HepG2 (cell line): ENCODE measurements at places on chromosomes 1 and 21.

DNA sequence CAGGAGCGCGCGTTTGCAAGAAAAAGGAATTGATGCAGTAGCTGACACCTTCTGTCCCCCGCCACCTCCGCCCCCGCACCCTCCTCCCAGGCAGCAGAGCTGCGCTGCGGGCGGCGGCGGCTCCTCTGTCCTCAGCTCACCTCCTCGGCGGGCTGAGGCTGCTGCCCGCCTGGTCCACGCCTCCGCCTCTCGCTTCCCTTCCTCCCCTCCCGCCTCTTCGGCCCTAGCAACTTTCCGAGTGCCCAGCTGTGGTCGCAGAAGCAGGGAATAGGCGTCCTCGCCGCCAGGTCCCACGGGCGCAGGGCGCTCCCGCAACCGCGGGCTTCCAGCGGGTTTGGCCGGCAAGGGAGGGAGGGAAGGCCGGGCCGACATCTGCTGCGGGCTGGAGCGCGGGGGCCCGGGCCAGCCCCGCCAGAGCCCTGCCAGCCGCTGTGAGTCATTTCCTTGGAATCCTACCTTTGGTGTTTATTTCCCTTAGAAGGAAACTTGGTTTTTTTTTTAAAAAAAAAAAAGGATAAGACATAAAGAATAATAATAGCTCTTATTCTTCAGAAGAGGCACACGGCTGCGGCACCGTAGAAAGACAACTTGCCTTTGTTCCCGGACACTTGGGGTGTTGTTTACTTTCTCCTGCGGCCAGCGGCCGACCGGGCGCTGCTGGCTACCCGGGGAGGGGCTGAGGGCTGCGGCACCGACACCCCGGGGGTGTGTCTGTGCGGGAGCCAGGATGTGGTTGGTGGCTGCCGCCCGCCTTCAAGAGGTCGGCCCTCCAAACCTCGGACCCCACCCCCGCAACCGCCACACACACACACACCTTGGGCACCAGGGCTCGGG, 1.1 kb downstream of the SERTAD4 start:
- peak overlapping the region; percentile 59; the same call in 1 of the 2 replicates for H3K4me3 ChIP-seq
- no peak overlapping the region for H3K27ac ChIP-seq
- no peak for DNase-seq
- H3K4me1 ChIP-seq, result peaks cover 7% of the 10 kb centered on the region; the same call in 1 of the 2 replicates
- H3K27me3 ChIP-seq, result peaks cover 4% of the 10 kb centered on the region

DNA sequence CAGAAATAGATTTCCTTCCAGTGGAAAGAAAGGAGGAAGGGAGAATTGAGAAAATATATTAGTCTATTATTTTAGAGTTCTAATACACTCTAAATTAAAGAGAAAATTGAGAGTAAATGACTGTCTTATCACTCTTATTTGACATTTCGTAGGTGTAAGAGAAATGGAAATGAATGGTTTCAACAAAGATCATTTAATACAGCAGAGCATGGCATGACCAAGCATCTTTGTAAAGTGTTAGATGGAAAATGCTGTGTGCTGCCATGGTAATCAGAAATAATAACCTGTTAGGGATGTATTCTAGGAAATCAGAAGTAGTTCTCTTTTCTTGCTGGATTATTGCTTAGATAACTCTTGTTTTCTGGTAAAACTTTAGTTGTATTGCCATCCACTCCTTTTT, 90.9 kb downstream of the GIPC2 start:
- no peak for DNase-seq
- no peaks in the 10 kb centered on the region for H3K4me1 ChIP-seq
- H3K27ac ChIP-seq, result no peak overlapping the region
- H3K36me3 ChIP-seq, result no peaks in the 10 kb centered on the region

DNA sequence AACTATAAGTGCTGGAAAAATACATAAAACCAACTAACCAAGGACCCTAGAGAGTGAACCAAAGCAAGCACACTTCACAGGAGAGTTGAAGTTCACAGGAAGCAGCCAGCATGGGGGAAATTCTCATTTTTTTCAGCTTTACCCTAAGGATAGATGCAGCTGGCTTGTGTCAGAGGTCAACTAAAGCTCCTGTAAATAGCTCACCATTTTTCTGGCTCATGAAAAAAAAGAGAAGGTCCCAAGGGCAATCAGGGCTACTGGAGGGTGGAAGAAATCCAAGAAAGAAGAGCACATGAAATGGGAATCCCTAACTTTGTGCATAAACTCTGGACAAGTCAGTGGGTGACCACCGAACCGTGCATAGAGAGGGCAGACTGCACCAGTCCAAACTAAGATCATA, 58.3 kb downstream of the KCNJ15 start:
- H3K4me3 ChIP-seq, result no peak overlapping the region
- H3K36me3 ChIP-seq, result no peaks in the 10 kb centered on the region
- no peak overlapping the region for H3K27ac ChIP-seq
- H3K27me3 ChIP-seq, result no peaks in the 10 kb centered on the region
- no peaks in the 10 kb centered on the region; the same call in 1 of the 2 replicates for H3K4me1 ChIP-seq

DNA sequence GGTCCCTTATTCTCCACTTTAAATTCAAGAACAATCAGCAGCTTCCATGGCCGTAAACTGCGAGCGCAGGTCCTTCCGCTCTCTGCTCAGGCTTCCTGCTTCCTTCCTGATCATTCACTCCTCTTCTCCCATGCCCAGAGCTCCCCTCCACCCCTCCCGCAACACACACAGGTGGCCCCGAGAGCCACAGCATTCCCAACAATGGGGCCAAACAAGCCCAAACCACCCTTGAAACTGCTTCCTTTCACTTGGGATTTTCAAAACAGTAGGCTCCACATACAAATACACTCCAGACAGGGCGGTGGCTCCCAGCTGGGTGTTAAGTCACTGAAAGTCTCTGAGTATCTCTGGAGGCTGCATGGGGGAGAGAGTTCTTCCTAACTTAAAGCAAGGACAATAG, 11.4 kb downstream of the FAM89A start:
- no peak overlapping the region for H3K27ac ChIP-seq
- no peaks in the 10 kb centered on the region for H3K36me3 ChIP-seq
- H3K27me3 ChIP-seq, result peaks cover 3% of the 10 kb centered on the region; the same call in 1 of the 3 replicates
- DNase-seq, result no peak
- no peak overlapping the region for H3K4me3 ChIP-seq
- 0 out of 2 replicates have a peak, but pooled peaks cover 6% of the 10 kb centered on the region for H3K4me1 ChIP-seq

DNA sequence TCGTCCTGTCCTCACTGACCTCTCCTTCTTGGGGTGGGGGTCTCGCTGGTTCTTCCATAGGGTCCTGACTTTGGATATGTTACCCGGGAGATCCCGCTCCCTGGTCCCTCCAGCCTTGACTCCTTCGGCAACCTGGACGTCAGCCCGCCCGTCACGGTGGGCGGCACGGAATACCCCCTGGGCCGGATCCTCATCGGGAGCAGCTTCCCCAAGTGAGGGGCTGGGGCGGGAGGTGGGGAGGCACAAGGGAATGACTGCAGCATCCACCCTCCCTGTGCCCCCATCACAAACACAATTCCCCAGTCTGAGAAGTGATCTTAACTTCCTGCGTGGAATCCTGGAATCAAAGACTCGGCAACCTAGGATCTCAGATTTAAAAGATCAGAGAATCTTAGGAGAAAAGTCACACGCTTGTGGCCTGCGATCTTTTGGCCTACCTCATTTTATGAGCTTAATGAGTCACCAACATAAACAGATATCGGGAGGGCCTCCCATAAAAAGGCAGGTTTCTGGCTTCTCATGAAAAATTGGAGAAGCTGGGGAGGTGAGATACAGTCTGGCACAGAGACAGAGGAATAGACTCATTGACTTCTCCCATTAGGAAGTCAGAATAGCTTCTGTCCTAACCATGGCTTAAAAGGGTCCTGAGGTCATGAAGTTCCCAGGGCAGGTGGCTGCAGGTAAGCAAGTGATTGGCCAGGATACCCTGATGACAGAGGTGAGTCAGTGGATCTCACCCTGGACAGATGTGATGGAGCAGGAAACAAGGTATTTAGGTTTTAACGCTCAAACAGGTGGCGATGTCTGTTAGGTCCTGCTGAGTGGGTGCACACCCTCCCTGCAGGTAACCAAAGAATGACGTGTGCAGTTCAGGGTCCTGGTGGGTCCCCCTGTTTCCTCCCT, 15.9 kb upstream of the PADI3 start:
- no peaks in the 10 kb centered on the region for H3K36me3 ChIP-seq
- peaks cover 17% of the 10 kb centered on the region; the same call in 2 of the 3 replicates for H3K27me3 ChIP-seq

DNA sequence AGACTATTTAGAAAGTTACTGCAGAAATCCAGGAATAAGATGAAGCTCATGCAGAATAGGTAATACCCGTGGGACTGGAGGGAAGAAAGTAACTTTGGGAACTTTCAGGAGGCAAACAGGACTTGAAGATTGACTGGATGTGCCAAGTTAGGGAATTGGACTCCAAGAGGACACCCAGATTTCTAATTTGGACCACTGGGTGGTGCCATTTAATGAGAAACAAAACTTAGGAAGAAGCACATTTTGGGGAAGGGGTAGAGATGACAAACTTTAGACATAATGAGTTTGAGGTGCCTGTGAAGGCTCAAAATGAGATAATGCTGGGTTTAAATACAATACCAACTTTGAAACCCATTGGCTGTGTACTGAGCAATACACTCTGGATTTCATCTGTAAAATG, 3.3 kb upstream of the B4GALT3 start:
- H3K36me3 ChIP-seq, result no peaks in the 10 kb centered on the region; the same call in 2 of the 3 replicates
- no peaks in the 10 kb centered on the region; the same call in 2 of the 3 replicates for H3K27me3 ChIP-seq
- no peak overlapping the region for H3K27ac ChIP-seq
- no peak for DNase-seq
- H3K4me1 ChIP-seq, result peaks cover 18% of the 10 kb centered on the region

GRCh38 chr1:58781541-58782177, 2.2 kb downstream of the JUN start:
- peaks cover 36% of the 10 kb centered on the region for H3K4me1 ChIP-seq
- DNase-seq, result no peak
- no peak overlapping the region for H3K27ac ChIP-seq
- no peaks in the 10 kb centered on the region; the same call in 2 of the 3 replicates for H3K27me3 ChIP-seq

GRCh38 chr1:182129398-182129797, 67.9 kb upstream of the ZNF648 start:
- H3K36me3 ChIP-seq, result no peaks in the 10 kb centered on the region
- H3K4me3 ChIP-seq, result no peak overlapping the region
- no peaks in the 10 kb centered on the region for H3K27me3 ChIP-seq
- H3K4me1 ChIP-seq, result no peaks in the 10 kb centered on the region
- no peak overlapping the region for H3K27ac ChIP-seq
- no peak for DNase-seq

DNA sequence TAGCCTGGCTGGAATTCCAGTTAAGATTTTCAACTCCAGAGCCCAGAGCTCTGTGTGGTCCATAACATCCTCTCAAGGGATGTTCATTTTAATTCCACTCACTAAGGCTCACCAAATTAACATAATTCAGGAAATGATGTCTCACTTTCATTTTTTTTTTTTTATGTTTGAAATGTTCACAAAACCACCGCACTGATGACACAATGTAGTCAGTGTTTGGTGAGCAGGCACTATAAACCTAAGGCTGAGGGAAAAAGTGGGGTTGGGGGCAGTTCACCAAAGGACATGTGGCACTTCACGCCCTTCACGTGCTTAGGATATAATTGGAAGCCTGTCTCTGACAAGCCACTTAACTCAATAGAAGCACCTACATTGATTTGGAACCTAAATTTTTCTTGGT, 177.3 kb upstream of the CAMK1G start:
- H3K36me3 ChIP-seq, result no peaks in the 10 kb centered on the region
- H3K27me3 ChIP-seq, result no peaks in the 10 kb centered on the region
- H3K4me3 ChIP-seq, result no peak overlapping the region
- DNase-seq, result no peak

- DNase-seq, result peak; percentile 40
- H3K4me3 ChIP-seq, result peak overlapping the region; percentile 91
- H3K27ac ChIP-seq, result peak overlapping the region; percentile 92
- H3K36me3 ChIP-seq, result no peaks in the 10 kb centered on the region; the same call in 2 of the 3 replicates
These were observed 731 bp downstream of the EFNA4 start for GRCh38 chr1:155064111-155064831.

GRCh38 chr1:169494343-169494742, 8.6 kb upstream of the SLC19A2 start:
- DNase-seq, result peak; percentile 30
- no peaks in the 10 kb centered on the region for H3K36me3 ChIP-seq
- H3K27me3 ChIP-seq, result no peaks in the 10 kb centered on the region
- peaks cover 31% of the 10 kb centered on the region for H3K4me1 ChIP-seq
- H3K27ac ChIP-seq, result no peak overlapping the region

DNA sequence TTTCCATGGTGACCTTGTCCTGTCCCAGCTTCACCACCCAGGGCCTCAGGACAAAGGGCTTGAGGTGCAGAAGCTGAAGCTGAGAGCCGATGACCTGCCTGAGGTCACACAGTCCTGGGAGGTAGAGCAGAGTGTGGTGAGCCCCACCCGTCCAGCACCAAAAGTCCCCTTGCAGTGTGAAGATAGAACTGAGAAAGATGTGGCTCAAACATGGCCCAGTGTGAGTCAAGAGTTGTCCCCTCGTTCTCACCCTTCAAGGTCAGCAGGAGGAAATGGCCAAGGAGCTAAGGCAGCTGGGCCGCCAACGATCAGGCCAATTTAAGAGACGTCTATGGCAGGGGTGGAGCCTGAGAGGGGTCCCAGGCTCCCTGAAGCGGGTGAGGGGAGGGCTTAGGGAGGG, 157.5 kb upstream of the KLHDC7A start:
- no peak overlapping the region for H3K4me3 ChIP-seq
- no peak overlapping the region for H3K27ac ChIP-seq
- peaks cover 29% of the 10 kb centered on the region for H3K4me1 ChIP-seq
- DNase-seq, result no peak

DNA sequence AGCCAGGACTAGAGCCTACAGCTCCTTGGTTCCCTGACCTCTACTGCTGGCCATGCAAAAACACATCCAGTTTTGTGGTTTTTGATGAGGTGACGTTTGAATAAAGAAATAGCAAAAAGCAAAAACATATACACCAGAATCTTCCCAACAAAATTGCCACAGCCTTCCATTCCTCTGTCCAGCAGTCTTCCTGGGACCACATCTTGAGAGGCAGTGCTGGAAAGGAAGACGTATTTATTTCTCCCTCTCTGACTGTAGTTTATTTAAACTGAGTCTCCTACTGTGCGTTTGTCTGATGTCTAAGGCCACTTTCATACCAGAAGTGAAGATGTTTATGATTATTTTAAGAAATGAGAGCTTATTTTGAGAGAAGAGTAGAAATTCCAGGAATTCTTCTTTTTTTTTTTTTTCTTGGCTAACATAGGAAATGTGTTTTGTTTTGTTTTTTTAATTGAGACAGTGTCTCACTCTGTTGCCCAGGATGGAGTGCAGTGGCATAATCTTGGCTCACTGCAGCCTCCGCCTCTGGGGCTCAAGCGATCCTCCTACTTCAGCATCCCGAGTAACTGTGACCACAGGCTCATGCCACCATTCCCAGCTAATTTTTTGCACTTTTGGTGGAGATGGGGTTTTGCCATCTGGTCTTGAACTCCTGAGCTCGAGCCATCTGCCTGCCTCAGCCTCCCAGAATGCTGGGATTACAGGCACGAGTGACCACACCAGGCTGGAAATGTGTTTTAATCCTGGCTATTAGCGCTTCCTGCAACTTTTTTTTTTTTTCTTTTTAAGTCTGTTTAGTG, 118.5 kb downstream of the ITSN1 start:
- DNase-seq, result no peak
- H3K27ac ChIP-seq, result no peak overlapping the region
- no peaks in the 10 kb centered on the region for H3K27me3 ChIP-seq
- H3K36me3 ChIP-seq, result peaks cover 4% of the 10 kb centered on the region; the same call in 2 of the 3 replicates
- H3K4me3 ChIP-seq, result no peak overlapping the region
- H3K4me1 ChIP-seq, result peaks cover 13% of the 10 kb centered on the region
